ENCODE measurements at places on chromosomes 12 and 14. TPM values are rescaled to one million over a fixed set of nuclear protein-coding genes. Genes with fewer than 3 reads are reported as not detected.

DNA sequence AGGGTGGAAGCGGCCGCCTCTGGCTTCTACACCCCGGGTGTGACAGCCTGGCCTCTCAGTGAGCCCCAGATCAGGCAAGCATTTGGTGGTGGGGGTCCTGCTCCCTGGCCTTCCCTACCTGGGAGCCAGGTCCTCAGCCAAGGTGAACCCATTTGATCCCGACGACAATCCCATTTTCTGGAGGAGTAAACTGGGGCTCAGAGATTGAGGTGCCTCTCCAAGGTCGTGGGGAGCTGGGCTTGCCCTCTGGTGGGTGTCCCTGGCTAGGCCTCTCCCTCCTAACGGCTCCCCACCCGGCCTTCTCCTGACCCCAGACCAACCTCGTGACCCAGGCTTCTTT, 2.7 kb upstream of the EXOC3L4 start:
- peaks cover 5% of the 10 kb centered on the region for H3K27me3 ChIP-seq
- no peak overlapping the region for H3K27ac ChIP-seq
- DNase-seq, result no peak
- H3K4me1 ChIP-seq, result peaks cover 4% of the 10 kb centered on the region
- no peak overlapping the region for H3K4me3 ChIP-seq

Gene LUM
- 481 TPM for total RNA-seq

Gene RILPL1
- total RNA-seq, result 35.1 TPM

Gene TAS2R14
- 2.7 TPM for total RNA-seq

Gene ZFHX2
- 5.7 TPM for total RNA-seq

DNA sequence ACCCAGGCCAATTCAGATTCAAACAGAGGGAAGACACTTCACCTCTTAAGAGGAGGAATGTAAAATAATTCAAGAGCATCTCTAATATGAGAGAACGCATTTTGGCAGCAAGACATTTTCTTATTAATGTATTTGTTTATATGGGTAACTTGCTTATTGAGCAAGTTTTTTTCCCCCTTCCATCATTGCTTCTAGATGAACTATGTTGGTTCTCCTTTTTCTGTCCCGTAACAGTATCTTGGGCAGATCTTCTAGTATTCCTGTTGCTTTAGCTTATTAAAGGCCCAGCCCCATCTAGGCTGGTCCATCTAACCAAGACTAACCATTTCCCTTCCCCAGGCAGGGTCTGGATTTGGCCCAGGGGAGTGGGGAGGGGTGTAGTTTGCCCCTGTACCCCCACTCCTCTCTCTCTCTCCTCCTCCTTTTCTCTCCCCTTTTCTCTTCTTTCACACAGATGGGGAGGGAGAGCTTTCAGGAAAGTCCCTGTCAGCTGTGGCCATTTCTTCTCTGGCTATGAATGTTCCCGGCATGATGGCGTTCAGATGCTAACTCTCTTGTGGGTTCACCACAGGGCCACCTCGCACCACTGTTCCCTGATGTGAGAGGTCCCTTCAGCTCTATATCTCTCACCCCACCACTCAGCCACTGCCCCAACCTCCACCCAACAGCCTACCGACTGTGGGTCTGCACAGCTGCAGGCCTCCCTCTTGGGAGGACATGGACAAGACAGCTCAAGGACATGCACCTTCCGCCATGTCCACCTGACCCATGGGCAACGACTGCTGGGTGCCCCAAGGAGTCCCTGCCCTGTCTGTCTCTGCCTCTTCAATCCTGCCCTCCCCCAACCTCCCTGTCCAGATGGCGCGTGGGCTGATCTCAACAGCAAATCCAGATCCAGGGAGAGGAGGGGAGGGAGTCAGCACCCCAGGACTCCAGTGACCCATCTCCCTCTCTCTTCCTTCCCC, 15.8 kb upstream of the RPS6KL1 start:
- DNase-seq, result no peak
- H3K4me1 ChIP-seq, result peaks cover 25% of the 10 kb centered on the region
- no peak overlapping the region for H3K27ac ChIP-seq

Gene STAB2
- total RNA-seq, result not detected

Gene SCNN1A
- total RNA-seq, result 3.2 TPM

Gene SART3
- 47.2 TPM for total RNA-seq

DNA sequence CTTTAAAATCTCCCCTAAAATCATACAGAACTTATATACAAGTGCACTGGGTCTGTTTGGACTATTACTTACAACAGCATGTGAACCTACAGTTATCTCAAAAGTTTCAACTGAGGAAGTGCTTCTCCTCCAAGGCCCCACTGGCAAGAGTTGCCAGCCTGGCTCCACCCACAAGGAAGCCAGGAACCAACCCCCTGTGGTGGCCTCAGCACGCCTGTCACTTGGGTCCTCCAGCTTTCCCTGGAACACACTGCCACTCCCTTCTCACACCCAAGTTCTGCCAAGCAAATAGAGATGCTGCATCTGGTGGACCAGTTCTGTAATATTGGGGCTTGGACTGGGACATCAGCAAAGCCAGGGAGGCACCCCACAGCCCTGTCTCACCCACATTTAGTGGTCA, 115.4 kb downstream of the GCH1 start:
- H3K4me3 ChIP-seq, result no peak overlapping the region
- H3K27ac ChIP-seq, result no peak overlapping the region
- DNase-seq, result no peak
- peaks cover 43% of the 10 kb centered on the region for H3K36me3 ChIP-seq

GRCh38 chr14:38065106-38065762, 142.5 kb upstream of the SSTR1 start:
- no peaks in the 10 kb centered on the region for H3K27me3 ChIP-seq
- H3K36me3 ChIP-seq, result no peaks in the 10 kb centered on the region
- no peak overlapping the region for H3K27ac ChIP-seq
- H3K4me1 ChIP-seq, result no peaks in the 10 kb centered on the region
- no peak overlapping the region for H3K4me3 ChIP-seq
- no peak for DNase-seq

DNA sequence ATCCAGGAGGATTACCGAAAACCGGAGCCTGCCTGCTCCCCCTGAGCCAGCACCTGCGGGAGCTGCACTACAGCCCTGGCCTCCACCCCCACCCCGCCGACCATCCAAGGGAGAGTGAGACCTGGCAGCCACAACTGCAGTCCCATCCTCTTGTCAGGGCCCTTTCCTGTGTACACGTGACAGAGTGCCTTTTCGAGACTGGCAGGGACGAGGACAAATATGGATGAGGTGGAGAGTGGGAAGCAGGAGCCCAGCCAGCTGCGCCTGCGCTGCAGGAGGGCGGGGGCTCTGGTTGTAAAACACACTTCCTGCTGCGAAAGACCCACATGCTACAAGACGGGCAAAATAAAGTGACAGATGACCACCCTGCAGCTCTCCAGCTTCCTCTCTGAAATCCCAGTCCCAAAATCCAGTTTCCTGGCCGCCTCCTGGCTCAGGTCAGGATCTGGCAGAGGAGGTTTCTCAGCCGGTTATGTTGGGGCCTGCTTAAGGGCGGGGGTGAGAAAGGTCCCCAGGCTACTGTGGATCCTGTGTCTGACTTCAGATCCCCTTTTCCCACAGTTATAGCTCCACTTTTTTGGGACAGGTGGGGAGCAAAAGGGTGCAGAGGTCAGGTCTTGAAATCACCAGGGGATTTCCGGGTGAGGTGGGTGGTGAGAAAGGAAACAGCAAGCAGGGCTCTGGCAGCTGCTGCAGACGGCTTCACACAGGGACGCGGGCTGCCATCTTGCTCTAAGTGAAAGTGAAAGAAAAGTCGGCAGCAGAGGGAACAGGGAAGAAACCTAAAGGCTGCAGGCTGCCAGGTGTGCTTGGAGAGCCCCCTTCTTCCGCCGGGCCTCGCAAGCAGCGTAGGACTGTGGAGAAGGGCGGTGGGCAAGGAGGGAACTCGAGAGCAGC, at the start of gene TAPBPL:
Gene TAPBPL, plus strand, starts transcription at position 695 of the 897 bp plus-strand sequence. CDS start 207 bp downstream, outside the sequence.
- no peaks in the 10 kb centered on the region for H3K27me3 ChIP-seq
- no peak for DNase-seq
- H3K27ac ChIP-seq, result peak within 1 kb of the TSS; percentile 99

GRCh38 chr14:40576880-40577478, 1029.7 kb upstream of the LRFN5 start:
- no peaks in the 10 kb centered on the region for H3K4me1 ChIP-seq
- DNase-seq, result no peak
- no peak overlapping the region for H3K4me3 ChIP-seq
- H3K27me3 ChIP-seq, result no peaks in the 10 kb centered on the region
- H3K36me3 ChIP-seq, result no peaks in the 10 kb centered on the region

GRCh38 chr12:54379398-54380201, 4.9 kb downstream of the ZNF385A start:
- H3K27ac ChIP-seq, result peak overlapping the region; percentile 79
- DNase-seq, result peak; percentile 98
- H3K4me3 ChIP-seq, result peak overlapping the region; percentile 84
- no peaks in the 10 kb centered on the region for H3K27me3 ChIP-seq
- no peaks in the 10 kb centered on the region for H3K36me3 ChIP-seq

DNA sequence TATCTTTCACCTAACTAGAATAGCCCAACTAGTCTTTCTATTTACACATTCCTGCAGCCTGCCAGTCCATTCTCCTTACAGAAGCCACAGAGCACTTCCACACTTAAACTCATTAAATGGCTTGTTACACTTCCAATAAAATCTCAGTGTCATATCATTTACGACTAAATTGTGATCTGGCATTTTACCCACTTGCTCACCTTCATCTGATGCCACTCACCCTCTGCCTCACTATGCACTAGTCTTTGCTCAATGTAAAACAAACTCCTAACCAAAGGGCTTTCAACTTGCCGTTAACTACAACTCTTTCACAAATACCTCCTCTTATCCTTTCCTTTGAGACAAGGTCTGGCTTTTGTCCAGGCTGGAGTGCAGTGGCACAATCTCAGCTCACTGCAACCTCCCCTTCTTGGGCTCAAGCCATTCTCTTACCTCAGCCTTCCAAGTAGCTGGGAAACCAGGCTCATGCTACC, 24.1 kb downstream of the YAF2 start:
- H3K4me3 ChIP-seq, result no peak overlapping the region
- no peak overlapping the region for H3K27ac ChIP-seq
- peaks cover 9% of the 10 kb centered on the region for H3K36me3 ChIP-seq
- no peak for DNase-seq

- DNase-seq, result no peak
- no peaks in the 10 kb centered on the region for H3K27me3 ChIP-seq
- no peak overlapping the region for H3K27ac ChIP-seq
Measured at GRCh38 chr12:105041186-105041585, 43.1 kb downstream of the ALDH1L2 start.

DNA sequence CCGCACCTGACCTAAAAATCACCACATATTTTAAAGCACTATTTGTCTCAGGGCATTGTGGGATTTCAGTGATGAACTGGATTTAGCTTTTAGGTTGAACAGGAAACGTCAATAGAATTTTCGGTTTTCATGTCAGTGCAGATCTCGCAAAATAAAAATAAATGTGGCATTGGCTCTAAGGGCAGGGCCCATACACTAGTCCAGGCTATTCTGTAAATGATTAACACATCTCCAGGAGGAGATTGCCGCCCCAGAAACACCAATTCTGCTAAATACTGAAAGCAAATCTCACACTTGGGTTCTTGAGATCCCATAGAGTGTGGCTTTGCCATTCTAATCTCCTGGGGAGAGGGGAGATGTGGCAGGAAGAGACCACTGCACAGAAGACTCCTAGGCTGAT, 1494.0 kb upstream of the TMEM132C start:
- H3K27ac ChIP-seq, result no peak overlapping the region
- H3K4me1 ChIP-seq, result no peaks in the 10 kb centered on the region
- H3K27me3 ChIP-seq, result no peaks in the 10 kb centered on the region

All from osteocyte (in vitro differentiated cells).